Astrocyte of the spinal cord (primary cell): ENCODE measurements at places on chromosomes 2 and 18.

GRCh38 chr2:26887151-26887550, 39.2 kb downstream of the DPYSL5 start:
- DNase-seq = no peak

GRCh38 chr2:164430166-164430783, 191.0 kb downstream of the GRB14 start:
- peak; percentile 61 for DNase-seq

- DNase-seq = no peak
Measured at GRCh38 chr2:85578243-85579180, 1.1 kb downstream of the VAMP8 start.

DNA sequence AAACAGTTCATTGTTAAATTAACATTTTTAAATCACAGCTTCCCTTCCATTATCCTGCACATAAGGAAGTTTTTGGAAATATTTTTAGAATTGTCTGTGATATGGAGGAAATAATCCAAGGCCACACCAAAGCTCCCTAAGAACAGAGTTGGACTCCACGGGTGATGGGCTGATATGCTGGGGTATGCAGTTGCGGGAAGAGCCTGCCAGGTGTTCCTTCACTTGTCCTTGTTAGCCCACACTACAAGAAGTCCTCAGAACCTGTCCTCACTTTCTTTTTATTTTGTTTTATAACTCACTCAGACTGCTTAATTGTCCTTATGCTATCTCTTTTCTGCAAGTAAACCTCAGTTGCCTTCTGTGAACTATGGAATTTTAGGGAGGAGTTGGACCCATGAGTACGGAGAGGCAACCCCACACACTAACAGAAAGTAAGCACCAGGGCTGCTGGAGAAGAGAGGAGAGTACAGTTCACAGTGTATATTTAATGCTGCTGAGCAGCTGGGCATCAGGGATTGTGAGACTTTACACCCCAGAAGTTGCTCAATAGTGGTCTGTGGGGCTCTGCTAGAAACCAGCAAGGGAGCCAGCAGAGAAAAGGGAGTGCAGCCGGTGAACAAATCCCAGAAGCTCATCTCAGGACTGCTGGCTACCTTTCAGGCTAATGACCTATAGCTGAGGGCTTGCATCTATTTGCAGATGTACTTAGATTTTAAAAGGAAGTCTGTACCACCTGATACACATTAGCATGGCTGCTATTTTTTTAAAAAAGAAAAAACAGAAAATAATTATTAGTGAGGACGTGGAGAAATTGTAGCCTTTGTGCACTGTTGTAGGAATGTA, 280.1 kb upstream of the STON1 start:
- DNase-seq = peak; percentile 20

GRCh38 chr2:222930862-222931261, 70.0 kb downstream of the ACSL3 start:
- DNase-seq = no peak

DNA sequence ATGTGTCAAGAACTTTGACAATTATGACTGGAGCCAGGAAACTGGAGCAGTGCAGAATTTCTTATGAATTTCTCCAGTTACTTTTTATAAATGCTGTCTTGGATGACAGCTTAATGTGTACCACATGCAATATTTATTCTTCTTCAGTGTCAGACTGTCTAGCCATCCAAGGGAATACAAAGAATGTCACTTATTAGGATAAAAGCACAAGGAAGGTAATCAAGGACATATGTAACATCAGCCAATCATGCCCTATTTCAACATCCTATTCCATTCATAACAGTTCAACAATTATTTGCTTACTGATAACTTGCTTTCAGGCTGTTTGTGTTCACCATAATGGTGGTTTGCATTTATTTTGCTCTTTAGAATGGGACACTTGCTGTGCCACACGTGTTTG, 139.8 kb downstream of the OLA1 start:
- DNase-seq = no peak

DNA sequence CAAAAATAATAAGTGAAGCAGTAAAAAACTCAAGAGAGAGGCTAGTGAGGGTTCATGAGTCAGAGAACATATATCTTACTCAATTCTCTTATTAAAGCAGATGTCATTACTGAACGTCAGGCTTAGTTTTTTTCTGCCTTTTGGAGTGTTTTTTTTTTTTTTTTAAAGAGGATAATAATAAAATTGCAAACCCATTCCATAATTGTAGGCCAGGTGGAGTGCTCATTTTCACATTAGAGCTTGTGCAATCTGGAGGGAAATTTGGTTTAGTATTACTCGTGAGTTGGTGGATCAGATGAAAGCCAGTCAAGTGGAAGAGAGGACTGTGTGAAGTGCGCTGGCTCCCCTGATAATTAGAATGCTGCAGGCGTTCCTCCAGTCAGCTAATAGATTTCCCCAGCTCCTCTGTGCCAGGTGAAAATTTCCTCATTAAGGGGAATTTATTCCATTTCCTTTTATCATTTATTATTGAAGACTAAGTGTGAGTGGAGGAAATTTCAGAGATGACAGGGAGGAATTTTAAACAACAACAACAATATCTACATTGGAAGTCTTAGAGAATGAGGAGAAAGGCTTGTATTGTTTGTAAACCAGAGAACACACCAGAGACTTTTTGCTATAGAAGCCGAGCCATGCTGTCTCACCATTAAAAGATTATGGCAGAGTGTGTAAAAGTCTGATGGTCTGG, 74.6 kb downstream of the CPS1 start:
- no peak for DNase-seq

DNA sequence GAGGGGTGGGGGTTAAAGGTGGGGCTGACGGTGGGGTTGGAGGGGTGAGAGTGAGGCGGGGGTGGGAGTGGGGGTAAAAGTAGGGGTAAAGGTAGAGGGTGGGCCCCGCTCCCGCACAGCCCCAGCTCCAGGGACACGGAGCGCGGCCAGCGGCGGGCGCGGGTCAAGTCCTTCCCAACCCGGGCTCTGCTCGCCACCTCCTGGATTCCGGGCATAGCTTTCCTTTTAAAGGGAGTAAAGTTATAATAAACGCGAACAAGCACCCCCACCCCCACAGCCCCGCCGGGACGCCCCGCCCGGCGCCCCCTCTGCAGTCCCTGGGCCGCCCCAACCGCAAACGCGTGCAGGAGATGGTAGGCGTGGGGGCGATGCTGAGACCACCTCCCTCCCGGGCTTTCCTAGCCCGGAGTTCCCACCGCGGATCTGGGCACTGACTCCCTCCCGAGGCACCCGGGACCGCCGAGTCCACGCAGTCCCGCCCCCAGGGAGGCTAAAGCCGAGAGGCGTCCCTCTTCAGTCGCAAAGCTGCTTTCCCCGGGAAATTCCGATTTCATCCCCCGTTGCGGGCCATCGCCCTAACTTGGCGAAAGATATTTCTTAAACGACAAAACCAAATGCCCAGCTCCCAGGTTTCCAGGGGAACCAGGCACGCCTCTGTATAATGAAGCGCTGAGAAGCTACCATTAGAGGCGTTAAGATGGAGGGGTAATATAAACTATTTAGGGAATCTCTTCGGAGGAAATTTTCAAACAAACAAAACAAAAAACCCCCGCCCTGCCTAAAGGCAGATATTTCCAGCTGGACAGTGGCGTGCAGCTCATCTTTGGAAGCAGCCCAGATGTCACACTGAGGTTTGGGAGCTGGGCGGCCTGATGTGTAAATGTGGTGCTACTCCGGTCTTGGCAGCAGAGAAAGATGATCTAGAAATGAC, at the start of gene LIMS2:
Gene LIMS2 (minus strand): TSS at position 200 of the 931 bp plus-strand sequence. CDS start 506 bp downstream, outside the sequence.
- DNase-seq = no peak

GRCh38 chr2:69171116-69171896, 158.3 kb downstream of the ANTXR1 start:
- no peak for DNase-seq

DNA sequence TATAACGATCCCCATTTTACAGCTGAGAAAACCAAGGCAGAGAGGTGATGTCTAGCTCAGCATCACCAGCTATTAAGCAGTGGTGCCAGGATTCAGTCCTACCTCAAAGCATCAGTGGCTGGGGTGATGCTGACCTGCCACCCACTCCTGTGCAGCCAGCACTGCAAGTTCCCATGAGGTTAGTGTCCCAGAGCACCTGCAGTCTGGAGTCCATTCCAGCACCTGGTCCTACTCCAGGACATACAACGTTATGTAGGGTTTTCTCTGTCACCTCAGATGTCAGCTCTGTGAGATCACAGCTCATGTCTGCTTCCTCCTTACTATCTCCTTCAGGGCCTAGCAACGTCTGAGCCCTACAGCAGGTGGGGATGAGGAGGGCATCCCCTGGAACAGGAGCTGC, 328.0 kb upstream of the HS6ST1 start:
- DNase-seq = no peak

DNA sequence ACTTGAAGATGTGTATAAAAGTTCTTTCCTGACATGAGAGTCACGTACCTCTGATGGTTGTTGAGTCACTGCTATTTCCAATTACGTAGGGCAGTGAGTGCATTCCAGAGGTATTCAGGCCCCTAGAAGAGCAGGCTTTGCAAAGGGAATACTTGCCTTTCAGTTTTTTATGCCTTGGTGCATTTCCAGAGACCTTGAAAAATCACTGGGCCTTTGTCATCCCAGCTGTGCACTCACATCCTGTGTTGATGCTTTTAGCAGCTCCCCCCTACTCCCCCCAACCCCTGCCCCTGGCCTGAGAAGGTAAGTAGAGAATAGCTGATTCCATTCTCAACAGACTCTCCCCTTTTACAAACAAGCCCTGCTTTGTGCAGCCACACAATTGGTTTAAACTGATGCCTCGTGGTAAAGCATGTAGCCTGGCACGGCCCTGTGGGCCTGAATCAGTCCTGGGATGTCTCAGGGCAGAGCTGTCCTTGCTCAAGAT, 174.2 kb downstream of the PRPF40A start:
- peak; percentile 96 for DNase-seq
